ENCODE measurements at places on chromosomes 11 and 22.

DNA sequence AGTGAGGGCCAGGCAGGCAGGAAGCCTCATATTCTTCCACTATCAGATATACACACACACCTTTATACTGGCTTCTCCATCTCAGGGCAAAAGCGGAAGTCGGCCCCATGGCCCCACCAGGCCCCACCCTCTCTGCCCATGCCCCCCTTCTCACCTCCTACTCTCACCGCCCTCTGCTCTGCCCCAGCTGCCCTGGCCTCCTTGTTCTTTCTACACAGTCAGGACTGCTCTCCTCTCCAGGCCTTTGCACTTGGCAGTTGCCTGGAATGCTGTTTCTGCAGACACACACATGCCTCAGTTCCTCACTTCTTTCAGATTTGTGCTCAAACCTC, 25.3 kb downstream of the OTOG start:
- DNase-seq: no peak

DNA sequence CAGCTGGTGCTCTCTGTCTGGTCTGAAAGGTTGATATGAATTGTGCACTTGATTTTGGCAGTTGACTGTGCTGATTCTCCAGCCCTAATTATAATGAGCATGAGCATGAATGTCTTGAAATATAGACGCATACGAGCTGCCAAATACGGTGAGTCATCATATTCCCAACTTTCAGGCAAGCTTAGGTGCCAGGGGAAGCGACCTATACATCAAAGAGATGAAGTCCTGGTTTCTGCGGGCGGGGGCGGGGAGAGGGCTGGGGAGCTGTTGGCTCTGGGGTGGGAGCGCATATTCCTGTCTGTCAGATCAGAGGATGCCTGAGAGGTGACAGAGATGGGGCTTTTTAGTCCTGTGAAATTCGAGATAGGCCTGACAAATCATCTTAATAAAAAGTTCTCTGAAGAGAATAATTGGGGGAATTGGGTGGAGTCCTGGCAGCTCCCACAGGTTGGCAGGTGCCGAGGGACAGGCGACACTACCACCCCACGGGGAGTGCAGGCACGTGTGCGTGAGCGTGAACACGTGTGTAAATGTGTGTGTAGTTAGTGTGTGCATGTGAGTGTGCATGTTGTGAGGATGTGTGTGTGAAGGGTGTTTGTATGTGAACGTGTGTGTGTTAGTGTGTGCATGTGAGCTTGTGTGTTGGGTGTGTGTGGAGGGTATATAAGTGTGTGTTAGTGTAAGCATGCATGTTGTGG, 865.3 kb downstream of the TBC1D22A start:
- no peak for DNase-seq

DNA sequence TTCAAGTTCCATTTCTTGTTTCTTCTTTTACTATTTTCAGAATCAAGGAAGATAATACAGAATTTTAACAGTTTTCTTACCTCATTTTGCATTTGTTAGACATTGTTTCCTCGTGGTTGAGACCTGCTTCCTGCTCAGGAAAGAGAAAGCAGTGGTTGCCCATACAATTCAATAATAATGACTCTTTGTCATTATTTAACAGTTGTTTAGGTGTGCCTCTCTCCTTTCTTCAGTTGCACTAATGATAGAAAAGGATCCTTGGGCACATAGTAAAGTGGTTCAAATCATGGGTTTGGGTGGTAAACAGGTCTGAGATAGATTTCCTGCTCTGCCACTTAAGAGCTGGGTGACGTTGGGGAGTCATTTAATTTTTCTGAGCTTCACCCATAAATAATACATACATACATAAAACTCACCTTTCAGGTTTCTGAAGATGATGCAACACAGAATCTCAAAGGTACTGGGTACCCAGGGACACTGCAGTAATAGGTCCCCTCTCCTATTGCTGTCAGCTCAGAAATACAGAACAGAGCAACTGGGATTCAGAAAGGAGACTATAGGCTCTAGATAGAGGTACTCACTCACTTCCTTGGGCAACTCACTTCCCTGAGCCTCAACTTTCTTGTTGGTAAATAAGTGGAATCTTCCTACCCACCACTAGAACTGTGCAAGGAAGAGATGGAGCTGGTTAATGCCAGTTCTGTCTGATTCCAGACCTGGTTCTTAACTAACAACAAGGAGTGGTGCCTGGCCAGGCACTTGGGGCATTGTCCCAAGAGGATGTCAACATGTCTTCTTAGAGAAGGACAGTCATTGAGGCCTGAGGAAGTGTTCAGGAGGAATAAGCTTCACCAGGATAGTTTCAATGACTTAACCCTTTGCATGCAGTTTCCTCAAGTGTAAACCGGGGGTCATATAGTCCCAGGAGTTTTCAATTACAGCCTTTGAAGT, 34.9 kb downstream of the CD44 start:
- no peak for DNase-seq

GRCh38 chr11:103584720-103585119, 451.7 kb upstream of the DDI1 start:
- no peak for DNase-seq
